ENCODE measurements at places on chromosomes 2 and 18.

DNA sequence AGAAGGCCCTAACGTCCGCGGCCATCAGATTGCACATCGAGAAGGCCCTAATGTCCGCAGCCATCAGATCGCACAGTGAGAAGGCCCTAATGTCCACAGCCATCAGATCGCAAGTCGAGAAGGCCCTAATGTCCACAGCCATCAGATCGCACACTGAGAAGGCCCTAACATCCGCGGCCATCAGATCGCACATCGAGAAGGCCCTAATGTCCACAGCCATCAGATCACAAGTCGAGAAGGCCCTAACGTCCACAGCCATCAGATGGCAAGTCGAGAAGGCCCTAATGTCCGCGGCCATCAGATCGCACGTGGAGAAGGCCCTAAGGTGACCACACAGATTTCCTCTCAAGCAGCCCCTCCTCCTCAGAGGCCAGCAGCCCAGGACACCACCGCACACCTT, 193.2 kb upstream of the PXDN start:
- no peak for DNase-seq

DNA sequence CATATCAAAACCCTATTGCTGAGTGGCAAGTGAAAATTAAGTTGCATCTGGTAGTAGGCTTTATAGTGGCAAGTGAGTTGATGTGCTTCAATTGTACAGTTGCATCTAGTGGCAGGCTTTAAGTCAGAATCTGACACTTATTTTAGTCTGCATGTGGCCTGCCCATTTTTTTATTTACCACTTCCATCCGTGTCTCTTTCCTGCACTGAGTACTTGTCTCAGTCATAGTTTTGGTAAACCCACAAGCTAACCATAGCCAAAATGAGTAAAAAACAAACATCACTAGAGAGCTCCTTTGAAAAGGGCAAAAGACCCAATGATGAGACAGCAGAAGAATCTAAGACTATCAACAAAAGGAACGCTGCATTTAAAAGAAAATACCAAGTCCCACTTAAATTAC, 96.0 kb upstream of the CRACDL start:
- no peak for DNase-seq

DNA sequence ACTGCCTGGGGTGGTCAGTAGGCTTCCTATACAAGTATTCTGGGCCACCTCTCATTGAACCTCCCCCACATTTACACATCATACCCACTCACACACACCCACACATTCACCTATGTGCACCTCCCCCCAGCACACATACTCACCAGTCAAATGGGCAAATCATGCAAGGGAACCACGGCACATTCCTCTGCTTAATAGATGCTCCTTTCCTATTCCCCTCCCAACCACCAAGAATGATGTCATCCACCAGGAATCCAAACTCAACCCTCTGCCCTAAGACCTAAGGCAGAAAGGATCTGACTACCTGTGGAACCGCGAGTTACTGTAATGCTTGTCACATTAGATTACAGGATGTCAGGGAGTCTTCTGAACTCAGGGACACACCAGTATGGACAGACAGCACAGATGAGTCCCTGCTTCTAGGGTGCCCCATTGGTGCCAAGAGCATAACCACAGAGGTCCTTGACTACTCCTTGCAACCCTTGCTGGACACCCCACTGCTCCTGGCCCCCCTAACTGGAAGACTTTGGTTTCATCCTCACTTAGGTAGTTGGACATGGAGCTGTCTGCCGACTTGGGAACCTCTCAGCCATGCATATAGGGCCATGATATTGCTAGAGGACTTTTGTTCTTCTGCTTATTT, 21.5 kb upstream of the CAB39 start:
- DNase-seq = no peak

DNA sequence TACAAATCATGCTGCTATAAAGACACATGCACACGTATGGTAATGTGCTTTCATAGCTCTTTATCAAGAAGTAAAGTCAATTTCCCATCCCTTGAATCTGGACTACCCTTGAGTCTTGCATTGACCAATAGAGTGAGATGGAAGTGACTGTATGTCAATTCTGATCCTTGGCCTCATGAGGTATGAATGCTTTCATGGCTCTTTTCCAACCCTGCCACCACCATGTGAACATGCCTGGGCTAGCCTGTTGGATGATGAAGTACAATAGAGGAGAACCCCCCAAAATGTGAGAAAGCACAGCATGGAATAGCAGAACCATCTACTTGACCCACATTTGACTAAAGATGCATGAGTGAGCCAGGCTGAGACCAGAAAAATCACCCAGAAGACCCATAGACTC, 237.0 kb downstream of the NYAP2 start:
- DNase-seq = no peak

- DNase-seq = no peak
Observed at GRCh38 chr2:28755421-28755820, 3.8 kb downstream of the PPP1CB start.

GRCh38 chr2:111972955-111973565, 74.7 kb downstream of the MERTK start:
- DNase-seq = no peak

GRCh38 chr2:202031246-202031951, 2.3 kb upstream of the FZD7 start:
- no peak for DNase-seq

- no peak for DNase-seq
Observed at GRCh38 chr2:28633746-28634145, 117.9 kb upstream of the PPP1CB start.

- no peak for DNase-seq
Observed at GRCh38 chr2:173513107-173513727, 158.5 kb downstream of the CDCA7 start.

DNA sequence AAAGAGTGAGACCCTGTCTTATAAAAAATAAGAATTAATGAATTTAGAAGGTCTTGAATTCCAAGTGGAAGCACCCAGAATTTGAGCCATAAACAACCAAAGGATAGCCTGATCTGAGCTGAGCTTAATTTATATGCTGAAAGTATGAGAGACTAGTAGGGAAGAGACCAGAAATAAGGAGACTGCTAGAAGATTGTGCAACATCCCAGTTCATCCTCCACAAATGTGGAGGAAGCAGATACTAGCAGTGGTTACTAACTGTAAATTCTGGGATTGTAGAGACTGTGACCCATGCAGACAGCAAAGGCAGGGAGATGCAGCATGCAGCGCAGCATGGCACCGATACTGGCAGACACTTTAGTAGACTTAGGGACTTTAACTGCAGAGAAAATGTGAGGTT, 1.5 kb upstream of the SULT1C2 start:
- DNase-seq = peak; percentile 75

DNA sequence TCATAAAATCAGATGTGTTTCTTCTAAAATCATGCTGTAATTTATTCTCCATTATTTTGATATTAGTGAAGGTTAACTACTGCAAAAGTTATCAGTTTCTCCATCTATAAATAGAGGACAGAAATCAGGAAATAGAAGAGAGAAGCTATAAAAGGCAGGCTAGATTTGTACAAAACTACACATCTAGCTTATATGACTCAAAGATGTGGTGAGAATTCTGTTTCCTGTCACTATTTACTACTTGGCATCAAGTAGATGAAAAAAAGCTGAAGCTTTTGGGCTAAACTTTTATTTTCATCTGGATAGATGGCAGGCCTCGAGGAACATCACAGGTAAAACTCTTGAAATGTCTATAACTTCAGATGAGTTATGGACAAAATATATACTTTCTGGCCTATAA, 49.8 kb upstream of the NAB1 start:
- DNase-seq = peak; percentile 63

GRCh38 chr2:50672282-50672681, 359.6 kb downstream of the NRXN1 start:
- no peak for DNase-seq

All from Kasumi-1 (cell line).